ENCODE measurements at places on chromosomes 6 and 20.

DNA sequence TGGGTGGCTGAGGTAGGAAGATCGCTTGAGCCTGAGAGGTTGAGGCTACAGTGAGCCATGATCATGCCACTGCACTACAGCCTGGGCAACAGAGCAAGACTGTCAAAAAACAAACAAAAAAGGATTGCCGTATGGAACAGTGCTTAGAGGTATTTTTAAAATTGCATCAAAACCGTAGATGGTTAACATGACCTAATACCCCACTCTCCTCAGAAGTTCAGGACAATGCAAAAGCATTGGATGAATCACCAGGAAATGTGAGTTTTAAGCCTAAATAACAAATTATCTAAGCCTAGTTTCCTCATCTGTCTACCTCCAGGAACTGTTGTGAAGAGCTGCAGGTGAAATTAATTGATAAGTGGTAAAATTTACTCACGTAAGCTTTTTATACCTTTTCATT, 123.8 kb upstream of the ID4 start:
- DNase-seq: no peak

DNA sequence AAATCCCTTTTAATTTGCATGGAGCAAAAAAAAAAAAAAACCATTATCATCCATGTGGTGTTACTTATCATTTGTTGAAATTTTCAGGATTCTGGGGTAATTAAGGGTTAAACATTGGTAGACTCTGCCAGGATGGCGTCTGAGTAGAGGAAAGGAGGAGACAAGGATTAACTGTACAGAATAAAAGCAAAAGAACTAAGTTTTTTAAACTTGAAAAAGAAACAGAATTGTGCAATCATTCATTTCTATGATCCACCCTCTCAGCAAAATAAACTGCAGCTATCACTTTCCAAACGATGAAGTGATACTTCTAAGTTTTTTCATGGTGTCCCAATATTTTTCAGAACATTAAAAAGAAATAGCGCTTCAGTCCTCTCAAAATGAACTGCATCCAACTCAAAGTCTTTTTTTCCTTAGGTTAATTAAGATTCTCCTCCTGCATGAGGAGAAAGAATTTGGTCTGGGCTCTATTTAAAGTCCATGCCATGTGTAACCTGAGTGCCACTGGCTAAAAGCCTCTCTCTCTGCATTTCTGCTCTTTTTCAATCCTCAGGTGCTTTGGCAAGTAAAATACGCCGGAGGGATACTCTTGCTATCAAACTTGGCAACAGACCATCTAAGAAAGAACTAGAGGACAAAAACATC, 69.5 kb upstream of the LTV1 start:
- DNase-seq: no peak

DNA sequence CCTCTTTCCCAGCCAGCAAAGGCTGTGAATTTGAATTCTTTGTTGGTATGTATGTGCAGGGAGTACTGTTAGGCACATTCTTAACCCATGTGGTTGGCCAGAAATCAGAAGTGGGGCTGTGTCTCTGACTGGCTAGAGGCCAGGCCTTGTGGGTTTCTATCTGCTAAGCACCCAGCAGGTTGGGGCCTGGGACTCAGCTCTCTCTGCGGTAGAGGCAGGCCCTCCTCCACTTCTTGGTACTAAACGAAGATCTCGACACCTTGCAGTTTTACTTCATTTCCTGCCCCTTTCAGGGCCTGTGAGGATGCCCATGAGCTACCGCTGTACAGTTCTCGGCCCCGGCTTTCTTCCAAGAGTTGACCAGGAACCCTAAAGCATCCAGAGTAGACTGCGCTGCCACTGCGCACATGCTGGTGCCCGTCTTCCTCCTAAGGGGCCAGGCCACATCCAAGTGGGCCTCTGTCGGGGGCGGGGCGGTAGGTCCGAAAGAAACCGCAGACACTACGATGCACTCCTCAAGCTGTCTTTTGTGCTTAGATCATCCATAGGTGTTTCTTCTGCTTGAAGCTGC, 51.1 kb downstream of the TCP11 start:
- peak; percentile 90 for DNase-seq

DNA sequence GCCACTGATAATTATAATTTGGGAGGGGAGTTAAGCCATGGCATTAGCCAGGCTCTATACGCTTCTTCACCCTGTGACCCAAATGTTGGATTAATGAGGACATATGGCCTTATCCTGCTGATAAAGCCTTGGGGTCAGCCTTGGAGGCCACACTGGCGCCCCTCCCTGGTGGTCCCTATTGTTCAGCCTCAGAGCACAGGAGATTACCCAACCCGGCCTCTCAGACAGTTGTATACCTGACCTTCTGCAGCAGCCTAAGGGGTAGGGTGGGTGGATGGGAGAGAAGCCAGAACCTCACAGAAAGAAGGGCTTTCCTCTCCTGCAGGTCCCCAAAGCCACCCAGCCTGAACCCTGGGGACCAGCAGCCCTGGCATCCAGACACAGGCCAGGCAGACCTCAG, 76.8 kb downstream of the LINC00237 start:
- no peak for DNase-seq

GRCh38 chr6:72653026-72653425, 31.2 kb downstream of the KCNQ5 start:
- no peak for DNase-seq

GRCh38 chr6:35321091-35321490, 21.3 kb upstream of the PPARD start:
- DNase-seq: no peak

- peak; percentile 4 for DNase-seq
These were observed 87.1 kb upstream of the SALL4 start for GRCh38 chr20:51889466-51889865.

DNA sequence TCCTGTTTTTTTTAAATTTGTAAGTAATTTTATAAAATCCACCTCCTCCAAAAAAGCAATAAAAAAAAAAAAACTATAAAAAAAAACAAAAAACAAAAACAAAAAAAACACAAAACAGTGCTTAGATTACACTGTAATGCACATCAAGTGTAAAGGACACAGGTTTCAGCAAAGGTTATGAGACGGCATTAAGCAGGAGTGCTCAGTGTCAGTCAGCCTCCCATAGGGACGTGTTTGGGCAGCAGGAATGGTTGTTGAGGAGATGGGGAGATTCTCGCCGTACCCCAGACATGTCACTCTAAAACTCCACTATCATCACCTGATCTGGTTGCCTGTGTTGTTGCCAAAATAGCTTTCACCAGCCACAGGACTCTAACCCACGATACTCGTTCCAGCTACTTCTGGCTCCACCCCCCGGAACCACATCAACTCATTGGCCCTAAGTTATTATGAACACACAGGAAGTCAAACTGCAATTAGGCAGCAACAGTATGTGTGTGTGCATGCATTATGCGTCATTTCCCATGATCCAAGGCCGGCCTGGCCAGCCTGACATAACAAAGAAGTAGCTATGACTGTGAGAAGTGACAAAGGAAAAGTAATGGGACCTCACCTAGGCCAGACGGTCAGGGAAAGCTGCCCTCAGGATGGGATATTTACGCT, 28.7 kb downstream of the ECT2L start:
- peak; percentile 6 for DNase-seq

DNA sequence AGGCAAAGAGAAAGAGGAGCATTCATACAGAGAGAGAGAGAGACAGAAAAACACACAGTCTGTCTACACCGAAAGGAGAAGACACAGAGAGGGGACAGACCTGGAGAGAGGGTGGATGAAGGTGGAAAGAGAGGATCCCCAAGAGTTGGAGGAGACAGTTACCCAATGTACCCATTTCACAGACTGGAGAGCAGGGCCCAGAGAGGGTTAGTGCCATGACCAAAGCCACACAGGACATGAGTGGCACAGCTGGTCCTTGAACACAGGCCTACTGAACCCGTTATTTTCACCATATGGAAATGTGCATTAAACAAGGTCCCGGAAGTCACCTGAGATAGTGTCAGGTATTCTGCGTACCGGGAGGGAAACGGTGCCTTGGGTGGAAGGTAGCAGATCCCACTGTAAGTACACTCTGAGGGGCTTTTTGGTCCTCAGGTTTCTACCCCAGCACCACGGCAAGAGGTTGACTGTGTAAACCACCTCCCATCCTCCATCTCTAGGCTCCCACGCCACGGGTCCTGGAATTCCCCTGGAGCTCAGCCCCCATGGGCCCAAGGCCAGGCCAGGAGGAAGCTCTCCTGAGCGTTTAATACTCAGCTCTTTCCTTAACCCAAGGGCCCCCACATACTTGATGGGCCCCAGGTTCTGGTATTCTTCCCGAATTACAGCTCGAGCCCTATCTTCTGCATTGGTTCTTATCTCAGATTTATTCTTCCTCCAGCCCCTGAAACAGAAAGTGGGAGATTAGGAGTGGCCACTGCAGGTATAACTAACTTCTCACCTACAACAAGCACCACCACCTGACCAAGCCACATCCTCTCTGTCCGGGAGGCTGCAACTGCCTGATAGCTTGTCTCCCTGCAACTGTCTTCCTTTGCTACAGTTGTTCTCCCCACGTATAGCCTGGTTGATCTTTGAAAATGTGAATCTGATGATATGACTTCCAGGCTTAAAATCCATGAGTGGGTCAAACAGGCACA, 38.4 kb upstream of the OCSTAMP start:
- DNase-seq: peak; percentile 76

- no peak for DNase-seq
These were observed 205.3 kb downstream of the TENT5A start for GRCh38 chr6:81547149-81547548.

DNA sequence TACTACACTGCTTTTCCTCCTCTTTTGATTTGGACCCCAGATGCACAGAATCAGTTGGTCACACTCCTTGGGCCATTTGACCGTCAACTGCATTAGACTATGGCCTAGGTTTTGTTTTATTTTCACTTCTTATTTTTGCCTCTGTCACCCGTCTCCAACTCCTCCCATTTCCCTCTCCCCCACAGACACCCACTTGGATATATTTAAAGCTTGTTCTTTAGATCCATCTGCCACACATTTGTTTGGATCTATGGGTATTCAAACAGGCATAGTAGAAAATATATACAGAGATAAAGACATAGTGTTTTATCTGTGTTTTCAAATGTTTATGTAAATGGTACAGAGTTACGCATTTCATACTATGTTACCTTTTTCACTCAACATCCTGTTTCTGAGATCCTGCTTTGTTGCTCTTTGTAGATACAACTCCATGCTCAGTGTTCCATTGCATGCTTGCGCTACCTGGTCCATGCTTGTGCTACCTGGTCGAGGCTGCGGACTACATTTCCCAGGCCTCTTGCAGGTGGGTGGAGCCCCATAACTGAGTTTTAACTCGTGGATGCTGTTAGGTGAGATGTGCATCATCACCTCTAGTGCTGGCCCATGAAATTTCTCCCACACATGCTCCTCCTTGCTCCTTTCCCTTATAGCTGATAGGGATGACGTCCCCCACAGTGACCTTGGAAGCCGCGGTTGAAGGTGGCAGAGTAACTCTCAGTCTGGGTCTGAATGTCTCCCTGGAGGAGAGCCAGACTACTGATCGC, 11.5 kb upstream of the PREX1 start:
- no peak for DNase-seq

DNA sequence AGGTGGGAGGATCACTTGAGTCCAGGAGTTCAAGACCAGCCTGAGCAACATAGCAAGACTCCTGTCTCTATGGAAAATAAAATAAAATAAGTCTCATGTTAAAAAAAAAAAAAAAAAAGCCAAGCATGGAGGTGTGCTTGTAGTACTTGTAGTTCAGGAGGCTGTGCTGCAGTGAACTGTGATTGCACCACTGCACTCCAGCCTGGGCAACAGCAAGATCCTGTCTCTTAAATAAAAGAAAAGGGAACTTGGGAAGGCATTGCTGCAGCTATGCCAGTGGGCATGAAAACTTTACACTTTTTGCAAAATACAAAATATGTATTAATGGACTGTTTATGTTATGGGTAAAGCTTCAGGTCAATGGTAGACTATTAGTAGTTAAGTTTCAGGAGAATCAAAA, 37.5 kb upstream of the REV3L start:
- no peak for DNase-seq

GRCh38 chr6:168297643-168298042, 21.9 kb downstream of the DACT2 start:
- no peak for DNase-seq

DNA sequence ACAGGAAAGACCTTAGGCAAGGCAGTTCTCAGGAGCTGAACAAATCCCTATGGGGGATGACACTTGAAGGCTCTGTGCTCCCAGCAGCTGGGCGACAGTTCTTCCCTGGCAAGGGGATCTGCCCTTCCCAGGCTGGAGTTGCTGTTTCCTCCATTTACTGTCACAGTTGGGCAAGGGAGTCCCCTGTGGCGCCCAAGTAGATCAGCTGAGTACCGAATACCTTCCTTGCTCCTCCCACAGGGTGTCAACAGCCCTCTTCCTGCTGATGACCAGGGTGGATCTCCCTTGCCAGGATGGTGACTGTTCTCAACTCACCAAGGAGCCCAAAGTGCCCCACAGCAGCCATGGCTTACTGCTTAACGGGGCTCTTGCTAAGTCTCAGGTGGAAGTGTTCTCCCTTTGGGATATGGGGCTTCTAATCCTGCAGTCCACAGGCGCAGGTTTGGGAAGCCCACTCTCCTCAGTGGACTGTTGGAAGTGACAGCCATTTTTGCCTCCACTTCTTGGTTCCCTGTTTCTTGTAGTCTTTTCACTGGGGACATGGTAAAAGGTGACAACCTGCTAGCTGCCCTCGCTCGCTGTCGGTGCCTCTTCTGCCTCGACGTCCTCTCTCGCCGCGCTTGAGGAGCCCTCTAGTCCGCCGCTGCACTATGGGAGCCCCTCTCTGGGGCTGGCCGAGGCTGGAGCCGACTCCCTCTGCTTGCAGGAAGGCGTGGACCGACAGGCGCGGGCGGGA, 5.7 kb upstream of the PSMG4 start:
- no peak for DNase-seq

GRCh38 chr6:128538763-128539162, 18.4 kb upstream of the PTPRK start:
- DNase-seq: no peak

GRCh38 chr6:85044361-85044760, 280.0 kb upstream of the TBX18 start:
- no peak for DNase-seq

DNA sequence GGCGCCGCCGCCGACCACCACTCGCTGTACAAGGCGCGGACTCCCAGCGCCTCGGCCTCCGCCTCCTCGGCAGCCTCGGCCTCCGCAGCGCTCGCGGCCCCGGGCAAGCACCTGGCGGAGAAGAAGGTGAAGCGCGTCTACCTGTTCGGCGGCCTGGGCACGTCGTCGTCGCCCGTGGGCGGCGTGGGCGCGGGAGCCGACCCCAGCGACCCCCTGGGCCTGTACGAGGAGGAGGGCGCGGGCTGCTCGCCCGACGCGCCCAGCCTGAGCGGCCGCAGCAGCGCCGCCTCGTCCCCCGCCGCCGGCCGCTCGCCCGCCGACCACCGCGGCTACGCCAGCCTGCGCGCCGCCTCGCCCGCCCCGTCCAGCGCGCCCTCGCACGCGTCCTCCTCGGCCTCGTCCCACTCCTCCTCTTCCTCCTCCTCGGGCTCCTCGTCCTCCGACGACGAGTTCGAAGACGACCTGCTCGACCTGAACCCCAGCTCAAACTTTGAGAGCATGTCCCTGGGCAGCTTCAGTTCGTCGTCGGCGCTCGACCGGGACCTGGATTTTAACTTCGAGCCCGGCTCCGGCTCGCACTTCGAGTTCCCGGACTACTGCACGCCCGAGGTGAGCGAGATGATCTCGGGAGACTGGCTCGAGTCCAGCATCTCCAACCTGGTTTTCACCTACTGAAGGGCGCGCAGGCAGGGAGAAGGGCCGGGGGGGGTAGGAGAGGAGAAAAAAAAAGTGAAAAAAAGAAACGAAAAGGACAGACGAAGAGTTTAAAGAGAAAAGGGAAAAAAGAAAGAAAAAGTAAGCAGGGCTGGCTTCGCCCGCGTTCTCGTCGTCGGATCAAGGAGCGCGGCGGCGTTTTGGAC, 2.0 kb downstream of the SOX4 start:
- DNase-seq: peak; percentile 27

GRCh38 chr20:12084482-12084881, 166.8 kb downstream of the BTBD3 start:
- no peak for DNase-seq

All from common myeloid progenitor, CD34-positive (primary cell).